ENCODE measurements at places on chromosomes 12 and 14. TPM values are rescaled to one million over a fixed set of nuclear protein-coding genes. Genes with fewer than 3 reads are reported as not detected.

GRCh38 chr12:97466621-97467020 is 4.0 kb downstream of the RMST start:
- DNase-seq, result no peak

Gene ERP27
- 24.3 TPM for total RNA-seq

GRCh38 chr12:128040971-128041370 is 226.0 kb upstream of the TMEM132C start:
- no peak for DNase-seq

DNA sequence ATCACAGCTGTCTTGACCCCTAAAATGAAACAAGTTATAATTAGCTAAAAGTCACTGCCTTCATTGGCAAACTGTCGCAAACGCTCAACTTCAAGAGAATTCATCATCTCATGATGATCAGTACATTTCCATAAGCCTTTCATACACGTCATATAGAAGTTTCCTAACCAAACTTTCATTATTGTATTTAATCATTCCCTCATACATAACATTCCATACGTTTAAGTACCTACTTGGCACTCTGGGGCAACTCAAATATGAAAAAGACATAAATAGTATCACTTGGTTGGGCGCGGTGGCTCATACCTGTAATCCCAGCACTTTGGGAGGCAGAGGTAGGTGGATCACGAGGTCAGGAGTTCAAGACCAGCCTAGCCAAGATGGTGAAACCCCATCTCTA is 12.4 kb upstream of the PPP2R5E start:
- DNase-seq, result no peak

Gene TAS2R7
- not detected for total RNA-seq

Gene ZNF268
- total RNA-seq, result 56.9 TPM

Gene GDF3
- 0.63 TPM for total RNA-seq

- no peak for DNase-seq
Measured at GRCh38 chr14:38012056-38012455, 195.6 kb upstream of the SSTR1 start.

DNA sequence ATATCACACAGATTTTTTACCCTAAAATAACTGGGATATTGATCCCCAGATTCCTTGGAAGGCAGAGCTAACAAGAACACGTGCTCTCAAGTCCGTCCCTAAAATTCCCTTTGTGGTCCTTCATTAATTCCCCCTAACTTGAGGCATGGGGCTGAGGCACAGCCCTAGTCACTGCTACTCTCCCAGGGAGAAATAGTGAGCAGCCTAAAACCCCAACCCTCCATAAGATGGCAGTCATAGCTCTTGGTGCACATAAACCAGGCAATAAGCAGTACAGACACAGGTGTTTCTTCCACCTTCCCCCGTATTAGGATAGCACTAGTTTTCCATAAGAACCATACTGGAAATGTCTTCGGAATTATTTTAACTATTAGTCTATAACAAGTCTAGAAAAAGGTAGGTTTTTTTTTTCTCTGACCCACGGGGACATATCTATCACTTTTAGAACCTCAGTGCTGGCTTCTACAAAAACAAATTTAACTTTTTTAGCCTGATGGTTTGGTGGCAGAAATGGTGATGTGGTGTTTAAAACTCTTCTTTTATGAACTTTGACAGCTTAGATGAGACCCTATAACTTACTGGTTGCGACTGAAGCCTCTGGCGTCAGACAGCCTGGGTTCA is 3.1 kb upstream of the ARHGEF40 start:
- DNase-seq, result no peak

Gene SVOP
- total RNA-seq, result not detected
